Left lobe of liver (tissue), 2 donors: ENCODE measurements at places on chromosomes 7 and 10. TPM values are rescaled to one million over a fixed set of nuclear protein-coding genes. Genes with fewer than 3 reads are reported as not detected.

The PGAM1 gene
- 151 TPM for total RNA-seq

The AQP1 gene
- total RNA-seq = 16.6 TPM

The CHST3 gene
- total RNA-seq = 1.3 TPM

The RSPH10B2 gene
- total RNA-seq = not detected

The INA gene
- not detected for total RNA-seq

The LIPK gene
- total RNA-seq = not detected

The CALHM2 gene
- total RNA-seq = 3.6 TPM

The TDRD1 gene
- 0.05 TPM for total RNA-seq

The TWIST1 gene
- total RNA-seq = not detected

The CHN2 gene
- 56.5 TPM for total RNA-seq

The FGFBP3 gene
- total RNA-seq = 0.33 TPM

The ZNF273 gene
- 0.48 TPM for total RNA-seq

The CCL24 gene
- total RNA-seq = 0.88 TPM

The GPR15LG gene
- 0.20 TPM for total RNA-seq

The STK31 gene
- 0.20 TPM for total RNA-seq

The HECW1 gene
- total RNA-seq = not detected

The METTL27 gene
- 0.96 TPM for total RNA-seq

The SEC31B gene
- total RNA-seq = 6.7 TPM

The CYP26C1 gene
- 0.08 TPM for total RNA-seq

The COL26A1 gene
- total RNA-seq = 6.7 TPM

The CDC14C gene
- not detected for total RNA-seq

The VWC2 gene
- total RNA-seq = not detected

The FAM25G gene
- not detected for total RNA-seq

The HELLS gene
- 1.6 TPM for total RNA-seq

The TBX20 gene
- total RNA-seq = 1.5 TPM

The PIK3AP1 gene
- total RNA-seq = 35.7 TPM

The EXOSC1 gene
- 10.3 TPM for total RNA-seq

The ACSM6 gene
- total RNA-seq = not detected

The TRIM8 gene
- total RNA-seq = 39.1 TPM

The ARPC1A gene
- 64.2 TPM for total RNA-seq

The SPDYE6 gene
- total RNA-seq = not detected
